ENCODE measurements at places on chromosomes 12 and 14. TPM values are rescaled to one million over a fixed set of nuclear protein-coding genes. Genes with fewer than 3 reads are reported as not detected.

DNA sequence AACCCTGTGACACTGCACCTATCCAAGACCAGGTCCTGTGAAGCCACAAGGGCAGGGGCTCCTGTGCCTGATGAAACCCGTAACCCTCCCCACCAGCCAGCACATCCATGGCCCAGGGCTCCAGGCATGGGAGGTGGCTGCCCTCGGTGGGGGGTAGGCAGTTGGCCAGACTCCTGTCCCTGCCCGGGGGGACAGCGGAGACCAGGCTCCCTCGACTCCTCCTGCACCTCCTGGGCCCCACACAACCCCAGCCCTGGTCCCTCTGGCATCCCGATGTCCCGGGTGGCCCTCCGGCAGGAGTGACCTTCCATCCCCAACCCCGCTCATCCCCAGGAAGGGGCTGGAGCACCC, 11.4 kb downstream of the AKT1 start:
- no peak overlapping the region for H3K27ac ChIP-seq
- no peak overlapping the region for H3K4me3 ChIP-seq
- peaks cover 65% of the 10 kb centered on the region for H3K36me3 ChIP-seq

DNA sequence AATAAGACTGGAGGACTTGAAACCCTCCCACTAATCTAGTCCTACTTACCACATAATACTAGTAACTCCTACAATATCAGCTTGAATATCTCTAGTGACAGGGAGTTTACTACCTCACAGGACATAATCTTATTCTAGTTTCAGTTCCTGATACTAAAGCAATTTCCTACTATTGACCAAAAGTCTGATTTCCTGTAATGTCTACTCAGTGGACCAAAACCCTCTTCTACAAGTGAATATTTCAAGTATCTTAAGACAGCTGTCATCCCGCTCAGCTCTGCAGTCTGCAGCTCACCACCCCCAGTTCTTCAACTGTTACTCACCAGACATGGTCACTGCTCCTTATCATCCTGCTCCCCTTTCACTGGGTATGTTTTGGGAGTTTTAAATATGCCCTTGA, 70.8 kb upstream of the TMCC3 start:
- no peaks in the 10 kb centered on the region for H3K36me3 ChIP-seq
- H3K27ac ChIP-seq: no peak overlapping the region
- H3K4me3 ChIP-seq: no peak overlapping the region
- H3K4me1 ChIP-seq: no peaks in the 10 kb centered on the region
- no peak for DNase-seq

DNA sequence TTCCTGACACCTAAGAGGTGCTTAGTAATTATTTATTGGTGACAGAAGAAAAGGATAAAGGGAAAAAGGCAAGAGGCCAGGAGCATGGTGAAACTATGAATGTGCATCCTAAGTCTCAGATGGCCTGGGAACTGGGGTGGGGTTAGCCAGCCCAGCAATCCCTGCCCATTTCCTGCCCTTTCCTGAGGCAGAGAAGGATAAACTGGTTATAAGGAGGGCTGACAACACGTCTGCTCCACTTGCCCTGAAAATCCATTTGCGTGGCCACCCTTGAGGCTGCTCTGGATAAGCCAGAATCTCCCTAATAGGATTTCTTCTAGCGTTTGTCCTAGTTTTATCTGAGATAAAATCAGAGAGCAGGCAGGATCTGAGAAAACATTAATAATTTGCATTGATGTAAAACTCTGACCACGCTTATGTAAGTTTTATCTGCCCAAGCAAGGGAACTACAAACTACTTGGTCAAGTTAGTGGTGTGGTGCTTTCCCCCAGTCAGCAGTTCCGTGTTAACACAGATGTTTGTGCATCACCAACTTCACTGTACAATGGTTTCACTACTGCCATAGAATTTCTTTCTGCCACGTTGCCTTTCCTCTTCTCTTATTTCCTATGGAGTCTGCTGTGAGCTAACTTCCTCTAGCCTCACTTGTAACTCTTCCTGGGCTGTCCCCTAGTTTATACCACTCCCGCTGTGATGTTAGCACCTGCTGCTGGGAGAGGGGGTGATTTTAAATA, 392.7 kb downstream of the RPS29 start:
- no peaks in the 10 kb centered on the region for H3K4me1 ChIP-seq
- no peak overlapping the region for H3K27ac ChIP-seq
- no peak for DNase-seq
- no peaks in the 10 kb centered on the region for H3K36me3 ChIP-seq

DNA sequence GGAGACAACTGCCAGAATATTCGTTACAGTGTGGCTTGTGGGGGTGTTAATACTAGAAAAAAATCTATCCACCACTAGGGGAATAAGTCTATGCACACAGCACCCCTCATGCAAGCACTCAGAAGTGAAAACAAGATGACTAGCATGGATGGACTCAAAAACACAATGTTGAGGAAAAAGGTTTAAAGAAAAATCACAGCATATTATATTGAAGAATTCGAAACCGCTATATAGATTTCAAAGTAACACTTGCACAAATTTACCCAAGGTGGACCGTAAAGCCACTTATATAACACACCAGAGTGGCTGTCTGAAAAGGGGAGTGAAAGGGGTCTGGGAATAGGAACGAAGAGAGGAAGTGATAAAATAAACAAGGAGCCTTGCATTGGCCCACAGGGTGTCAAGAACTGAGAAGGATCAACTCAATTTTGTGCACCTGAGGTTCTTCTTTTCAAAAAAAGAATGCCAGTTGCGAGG, 544 bp downstream of the ABCD4 start:
- no peak for DNase-seq
- H3K27me3 ChIP-seq: no peaks in the 10 kb centered on the region
- peaks cover 8% of the 10 kb centered on the region for H3K4me1 ChIP-seq
- no peak overlapping the region for H3K27ac ChIP-seq
- H3K4me3 ChIP-seq: peak overlapping the region; percentile 74

GRCh38 chr12:64304571-64304970, 82.5 kb upstream of the KICS2 start:
- no peak for DNase-seq
- H3K4me1 ChIP-seq: no peaks in the 10 kb centered on the region
- H3K27ac ChIP-seq: no peak overlapping the region

GRCh38 chr12:9039397-9039977, 50.1 kb downstream of the KLRG1 start:
- DNase-seq: no peak
- no peak overlapping the region for H3K4me3 ChIP-seq
- no peaks in the 10 kb centered on the region for H3K27me3 ChIP-seq

The SLC7A7 gene
- total RNA-seq: 0.09 TPM

Measured in SJSA1 (cell line).